ENCODE measurements at places on chromosomes 1 and 21. TPM values are rescaled to one million over a fixed set of nuclear protein-coding genes. Genes with fewer than 3 reads are reported as not detected.

DNA sequence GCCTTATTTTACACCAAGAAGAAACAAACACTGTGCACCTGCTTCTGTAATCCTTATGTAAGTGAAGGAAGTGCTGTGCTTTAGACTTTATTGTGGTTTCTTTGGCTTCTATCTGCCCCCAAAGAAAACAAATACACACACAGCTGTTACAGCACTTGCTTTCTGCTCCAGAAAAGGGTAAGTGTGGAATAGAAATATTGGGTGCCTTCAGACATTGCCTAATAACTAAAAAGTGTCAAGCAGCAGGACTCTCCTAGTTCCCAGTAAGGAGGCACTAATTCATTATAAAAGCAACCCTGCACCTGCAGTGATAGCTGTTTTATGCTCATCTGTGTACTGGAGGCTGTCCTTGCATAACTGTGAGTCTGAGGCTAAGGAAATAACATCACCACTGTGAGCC, 23.4 kb upstream of the PRRX1 start:
- DNase-seq, result no peak

The ADAMTSL4 gene
- total RNA-seq, result 98.0 TPM

The USP48 gene
- total RNA-seq, result 52.4 TPM

The RXRG gene
- total RNA-seq, result 2.2 TPM
